ENCODE measurements at places on chromosomes 11 and 22.

DNA sequence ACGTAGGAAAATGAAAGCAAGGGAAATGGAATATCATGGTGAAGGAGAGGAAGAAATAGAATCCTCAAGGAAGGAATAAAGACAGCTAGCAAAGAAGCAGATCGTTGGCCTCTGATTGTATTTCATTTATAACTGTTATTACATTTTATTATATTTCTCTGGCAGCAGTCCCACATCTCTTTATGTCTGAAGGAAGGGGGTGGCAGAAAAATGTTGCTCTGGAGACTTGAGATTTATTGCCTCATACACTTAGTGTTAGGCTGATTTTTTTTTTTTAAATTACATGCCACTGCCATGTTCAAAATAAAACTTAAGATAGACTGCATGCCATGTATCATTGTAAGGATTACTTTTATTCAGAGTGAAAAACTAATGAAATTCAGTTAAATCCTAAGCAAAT is 971.7 kb upstream of the CHORDC1 start:
- no peak for DNase-seq

- DNase-seq = no peak
Measured at GRCh38 chr11:2205214-2205720, 33.7 kb upstream of the TH start.

GRCh38 chr22:26711205-26711963 is 54.0 kb downstream of the MIAT start:
- no peak for DNase-seq

DNA sequence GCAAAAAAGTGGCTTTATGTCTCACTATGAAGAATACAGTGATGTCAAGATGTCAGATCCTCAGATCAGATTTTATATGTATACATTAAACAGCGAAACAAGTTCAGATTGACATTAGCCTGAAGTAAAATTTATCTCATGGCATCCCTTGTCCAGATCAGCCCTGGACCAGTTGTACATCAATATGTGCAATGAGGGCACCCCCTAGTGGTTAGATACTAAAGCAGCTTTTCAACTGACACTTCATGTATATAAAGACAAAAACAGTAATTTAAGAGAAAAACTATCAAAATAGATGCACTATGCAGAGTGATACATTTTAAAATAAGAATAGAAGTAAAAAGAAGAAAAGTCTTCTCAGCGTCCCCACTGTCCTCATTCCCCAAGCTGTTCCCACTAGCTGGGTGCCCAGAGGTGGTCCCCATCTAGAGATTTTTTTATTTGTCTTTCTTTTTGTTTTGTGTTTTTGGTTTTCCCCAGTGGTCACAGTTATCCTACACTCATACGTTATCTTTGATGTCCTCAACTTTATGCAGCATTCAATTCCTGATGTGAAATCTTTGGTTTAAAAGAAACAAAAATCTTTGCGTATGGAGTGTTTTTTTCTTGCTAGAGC is 2193.4 kb upstream of the RAG2 start:
- DNase-seq = peak; percentile 23

DNA sequence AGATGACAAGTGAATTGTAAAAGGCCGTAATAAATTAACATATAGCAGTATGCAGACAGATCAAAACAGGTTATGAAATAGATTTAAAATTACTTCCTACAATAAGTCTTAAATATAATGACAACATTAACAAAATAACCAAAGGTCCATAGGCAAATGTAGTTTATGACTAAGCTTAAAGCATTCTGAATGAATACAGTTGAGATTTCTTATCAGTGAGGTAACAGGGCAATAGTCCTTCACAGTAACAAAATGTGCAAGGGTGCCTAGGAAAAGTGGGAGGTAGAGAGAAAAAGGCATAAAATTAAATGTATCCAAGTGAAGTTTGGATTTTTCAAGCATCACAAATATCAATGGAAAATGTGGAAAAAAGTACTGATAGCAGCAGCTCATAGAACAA is 20.9 kb upstream of the P4HA3 start:
- DNase-seq = peak; percentile 47

DNA sequence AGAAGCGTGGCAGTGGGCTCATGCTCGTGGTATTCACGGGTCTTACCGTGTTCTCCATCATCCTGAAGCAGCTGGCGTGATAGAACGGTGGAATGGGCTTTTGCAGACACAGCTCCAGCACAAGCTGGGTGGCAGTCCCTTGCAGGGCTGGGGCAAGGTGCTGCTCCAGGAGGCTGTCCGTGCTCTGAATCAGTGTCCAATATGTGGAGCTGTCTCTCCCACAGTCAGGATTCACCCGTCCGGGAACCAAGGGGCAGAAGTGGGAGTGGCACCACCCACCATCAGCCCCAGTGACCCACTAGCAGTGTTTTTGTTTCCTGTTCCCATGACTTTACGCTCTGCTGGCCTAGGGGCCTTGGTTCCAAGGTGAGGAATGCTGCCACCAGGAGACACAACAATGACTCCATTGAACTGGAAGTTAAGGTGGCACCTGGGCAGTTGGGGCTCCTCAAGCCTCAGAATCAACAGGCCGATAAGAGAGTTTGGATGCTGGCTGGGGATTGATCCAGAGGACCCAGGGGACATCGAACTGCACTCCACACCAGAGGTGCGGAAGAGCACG is 16.9 kb upstream of the CD81 start:
- no peak for DNase-seq

- DNase-seq = no peak
Measured at GRCh38 chr11:100641456-100641855, 45.6 kb upstream of the ARHGAP42 start.

DNA sequence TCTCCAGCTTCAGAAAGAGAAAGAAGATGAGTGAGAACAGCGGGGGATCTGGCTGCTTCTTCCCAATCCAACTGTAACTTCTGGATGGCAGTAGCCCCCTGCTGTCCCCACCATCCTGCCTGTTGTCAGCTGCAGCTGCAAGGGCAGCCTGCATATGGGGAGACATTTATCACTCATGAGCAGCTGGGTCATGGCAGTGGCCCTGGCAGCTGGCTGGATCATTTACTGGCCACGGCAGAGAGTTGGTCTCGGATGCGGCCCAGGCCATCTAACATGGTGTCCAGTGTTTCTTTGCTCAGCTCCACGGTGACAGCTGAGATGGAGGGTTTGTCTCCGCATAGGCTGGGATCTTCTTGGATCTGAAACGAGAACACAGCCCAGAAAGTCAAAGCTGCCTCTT is 14.8 kb downstream of the COMMD9 start:
- DNase-seq = no peak

DNA sequence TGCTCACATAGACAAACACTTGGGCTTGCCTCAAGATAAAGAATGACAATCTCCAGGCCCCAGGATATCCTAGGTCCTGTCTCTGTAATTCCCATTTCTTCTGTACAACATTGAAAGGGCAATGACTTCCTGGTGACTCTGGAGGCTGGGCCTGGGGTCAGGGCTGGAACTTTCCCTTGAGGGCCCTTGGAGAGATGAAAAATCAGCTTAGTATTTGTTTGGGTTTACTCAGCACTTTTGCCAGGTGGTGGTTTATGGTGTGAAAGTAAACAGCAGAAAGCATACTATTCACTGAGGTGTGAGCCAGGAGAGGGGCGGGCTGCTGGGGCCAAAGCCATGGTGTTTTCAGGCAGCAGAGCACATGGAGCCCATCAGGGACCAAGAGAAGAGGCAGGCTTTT is 214.7 kb upstream of the NARS2 start:
- DNase-seq = no peak

DNA sequence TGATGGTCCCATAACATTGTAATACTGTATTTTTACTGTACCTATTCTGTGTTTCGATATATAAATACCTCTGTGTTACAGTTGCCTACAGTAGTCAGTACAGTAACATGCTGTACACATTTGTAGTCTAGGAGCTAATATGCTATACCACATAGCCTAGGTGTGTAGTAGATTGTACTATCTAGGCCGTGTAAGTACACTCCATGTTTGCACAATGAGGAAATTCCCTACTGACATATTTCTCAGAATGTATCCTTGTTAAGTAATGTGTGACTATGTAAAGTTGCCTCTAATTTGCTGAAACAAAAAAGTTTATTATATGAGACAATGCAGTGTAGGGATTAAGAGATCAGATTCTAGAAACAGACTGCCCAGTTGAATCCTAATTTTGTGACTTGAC is 21.3 kb downstream of the CAPRIN1 start:
- DNase-seq = no peak

GRCh38 chr11:21018248-21018647 is 348.9 kb downstream of the NELL1 start:
- no peak for DNase-seq

DNA sequence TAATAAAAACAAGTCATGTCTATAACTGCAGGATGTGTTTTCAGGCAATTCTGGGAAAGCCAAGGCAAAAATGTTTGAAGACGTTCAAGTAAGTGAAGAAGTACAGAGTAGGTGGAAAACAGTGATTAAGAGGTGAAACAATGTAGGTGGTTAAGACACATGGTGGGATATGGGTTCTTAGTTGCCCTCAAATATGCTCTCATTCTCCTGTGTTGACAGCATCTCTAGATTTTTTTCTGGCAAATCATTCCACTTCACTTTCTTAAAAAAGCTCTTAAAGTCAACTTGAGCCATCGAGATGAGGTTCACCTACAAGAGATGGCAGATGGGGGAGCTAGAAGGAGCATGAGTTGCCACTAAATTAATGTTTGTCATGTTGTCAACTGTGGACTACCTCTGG is 1041.0 kb upstream of the CNTN5 start:
- no peak for DNase-seq

DNA sequence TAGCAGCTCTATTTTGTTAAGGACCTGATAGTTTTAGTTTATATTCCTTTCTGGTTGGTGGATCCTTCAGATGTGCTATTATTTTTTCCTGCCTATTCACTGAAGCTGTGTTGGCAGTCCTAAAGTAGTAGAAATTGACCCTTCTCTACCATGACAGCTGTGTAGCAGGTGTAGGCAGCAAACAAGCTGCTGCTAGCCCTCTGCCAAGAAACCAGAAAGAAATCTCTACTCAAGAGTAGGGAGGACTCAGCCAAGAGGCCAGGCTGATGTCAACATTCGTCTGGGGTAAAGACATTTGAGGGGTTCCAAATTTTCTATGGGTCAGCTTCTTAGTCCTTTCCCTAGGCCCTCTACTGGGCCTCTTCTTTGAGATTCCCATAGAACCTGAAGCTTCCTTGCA is 51.2 kb downstream of the CSTF3 start:
- DNase-seq = no peak

DNA sequence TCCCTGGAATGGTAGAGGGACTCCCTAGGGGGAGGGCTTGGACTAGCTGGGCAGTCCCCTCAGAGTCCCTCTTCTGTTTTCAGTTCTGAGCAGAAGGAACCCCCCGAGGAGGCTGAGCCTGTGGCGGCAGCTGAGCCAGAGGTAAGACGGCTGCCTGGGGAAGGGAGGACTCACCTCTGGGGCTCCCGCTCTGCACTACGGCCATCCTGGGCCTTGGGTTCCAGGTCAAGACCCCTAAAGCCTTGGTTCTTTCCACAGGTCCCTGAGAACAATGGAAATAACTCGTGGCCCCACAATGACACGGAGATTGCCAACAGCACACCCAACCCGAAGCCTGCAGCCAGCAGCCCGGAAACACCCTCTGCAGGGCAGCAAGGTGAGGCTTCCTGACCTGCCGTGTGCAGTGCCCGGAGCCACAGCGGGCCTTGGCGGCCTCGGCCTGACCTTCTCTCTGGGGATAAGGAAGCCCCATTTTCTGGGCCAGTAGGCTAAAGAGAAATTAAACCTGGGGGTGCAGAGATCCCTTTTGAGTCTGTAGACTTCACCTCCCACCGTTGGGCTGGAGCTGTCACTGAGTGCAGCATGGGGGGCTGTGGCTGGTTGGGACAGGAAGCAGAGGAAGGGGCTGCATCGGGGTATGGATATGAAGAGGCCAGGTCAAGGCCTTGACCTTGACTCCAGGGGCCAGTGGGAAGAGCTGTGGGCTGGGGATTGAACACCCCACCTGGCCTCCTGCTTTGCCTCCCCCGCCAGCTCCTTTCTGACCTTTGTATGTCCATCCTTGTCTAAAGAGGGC is 15.0 kb downstream of the INCENP start:
- DNase-seq = no peak

GRCh38 chr22:35733791-35734516 is 16.3 kb downstream of the APOL5 start:
- peak; percentile 22 for DNase-seq

DNA sequence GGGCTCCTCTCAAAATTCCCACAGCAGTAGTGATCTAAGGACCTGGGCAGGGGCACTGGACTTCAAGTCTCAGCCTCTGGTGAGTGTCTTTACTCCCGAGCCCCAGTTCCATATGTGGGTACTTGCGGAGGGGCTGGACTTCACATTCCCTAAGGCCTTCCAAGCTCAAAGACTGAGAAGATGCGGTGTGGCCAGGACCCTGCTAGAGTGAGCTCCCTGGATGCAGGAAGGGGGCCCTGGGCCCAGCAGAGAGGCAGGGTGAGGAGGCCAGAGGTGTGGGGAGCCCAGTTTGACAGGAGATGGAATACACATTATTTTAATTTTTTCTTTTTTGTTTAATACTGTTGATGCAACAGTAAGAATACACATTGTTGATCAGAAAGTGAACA is 83.7 kb downstream of the IGLL1 start:
- DNase-seq = no peak

DNA sequence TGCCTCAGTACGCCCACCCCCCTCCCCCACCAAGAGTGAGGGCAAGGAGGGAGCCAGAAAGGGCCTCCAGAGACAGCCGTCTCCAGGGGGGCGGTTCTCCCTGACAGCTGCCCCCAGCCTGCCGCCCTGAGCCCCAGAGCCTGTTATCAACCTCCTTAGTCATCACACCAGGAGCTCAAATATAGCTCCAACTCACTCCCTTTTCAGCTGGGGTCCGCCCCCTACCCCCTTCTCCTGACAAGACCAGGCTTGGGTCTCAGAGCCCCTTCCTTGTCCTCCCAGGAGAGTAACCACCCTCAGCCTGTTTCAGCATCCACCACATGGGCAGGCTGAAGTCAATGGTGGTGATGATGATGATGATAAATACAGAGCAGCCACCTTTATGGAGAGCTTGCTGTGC is 2.5 kb upstream of the INPP5J start:
- no peak for DNase-seq

GRCh38 chr11:58640386-58641023 is 18.0 kb downstream of the CNTF start:
- no peak for DNase-seq

GRCh38 chr11:122394313-122394712 is 261.2 kb upstream of the UBASH3B start:
- no peak for DNase-seq

DNA sequence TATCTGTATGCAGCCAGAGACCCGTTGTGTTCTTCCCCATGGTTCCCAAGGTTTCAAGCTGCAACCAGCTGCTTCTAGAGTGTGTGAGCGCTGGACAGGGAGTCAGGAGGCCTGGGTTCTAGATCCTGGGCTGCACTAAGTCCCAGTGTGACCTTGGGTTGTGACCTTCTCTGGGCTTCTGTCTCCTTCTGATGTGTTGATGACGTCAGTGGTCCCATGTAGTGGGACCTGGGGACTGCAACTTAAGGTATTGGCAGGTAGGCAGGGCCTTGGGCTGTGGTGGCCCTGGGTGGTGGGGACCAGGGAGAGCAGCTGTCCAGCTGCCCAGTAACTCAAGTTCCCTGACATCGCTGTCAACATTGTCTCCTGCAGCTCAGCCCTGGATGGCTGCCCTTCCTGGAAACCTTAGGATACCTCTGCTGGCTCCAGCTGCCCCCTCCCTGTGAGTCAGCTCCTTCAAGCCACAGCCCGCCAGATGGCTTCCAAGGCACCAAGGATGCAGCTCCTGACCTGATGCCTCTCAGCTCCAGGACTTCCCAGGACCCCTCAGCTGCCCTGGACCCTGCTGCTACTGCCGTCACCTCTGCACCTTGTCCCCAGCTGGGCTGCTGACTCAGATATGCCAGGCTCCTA is 1.3 kb upstream of the PVALB start:
- DNase-seq = no peak
